ENCODE measurements at places on chromosomes 5 and 9. TPM values are rescaled to one million over a fixed set of nuclear protein-coding genes. Genes with fewer than 3 reads are reported as not detected.

MYOZ3 gene
- 0.79 TPM for total RNA-seq

GRCh38 chr5:114249823-114250222, 112.0 kb upstream of the KCNN2 start:
- H3K4me1 ChIP-seq: no peaks in the 10 kb centered on the region
- no peaks in the 10 kb centered on the region for H3K27me3 ChIP-seq
- no peak for DNase-seq
- H3K27ac ChIP-seq: no peak overlapping the region
- H3K36me3 ChIP-seq: no peaks in the 10 kb centered on the region

DNA sequence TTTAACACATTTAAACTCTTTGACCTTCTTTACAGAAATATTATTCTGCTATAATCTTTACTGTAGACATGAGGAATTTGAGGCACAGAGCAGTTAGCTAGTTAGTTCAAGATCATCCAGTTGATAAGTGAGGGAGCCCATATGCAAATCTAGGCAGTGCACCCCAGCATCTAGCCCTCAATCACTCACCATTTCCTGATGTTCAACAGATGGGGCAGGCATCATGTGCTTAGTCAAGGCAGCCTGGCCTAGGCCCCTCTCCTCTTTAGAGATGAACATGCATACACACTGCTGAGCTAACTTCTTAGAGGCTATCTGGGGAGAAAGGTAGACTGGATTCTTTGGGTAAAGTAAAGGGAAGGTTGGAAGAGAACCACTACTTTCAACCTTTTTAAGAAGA, 206.8 kb upstream of the SLC24A2 start:
- no peak overlapping the region for H3K4me3 ChIP-seq
- no peaks in the 10 kb centered on the region for H3K27me3 ChIP-seq
- H3K36me3 ChIP-seq: no peaks in the 10 kb centered on the region
- DNase-seq: no peak
- H3K27ac ChIP-seq: no peak overlapping the region

- H3K36me3 ChIP-seq: peaks cover 22% of the 10 kb centered on the region
- H3K27me3 ChIP-seq: no peaks in the 10 kb centered on the region
- H3K4me1 ChIP-seq: peaks cover 13% of the 10 kb centered on the region
- no peak overlapping the region for H3K4me3 ChIP-seq
- no peak overlapping the region for H3K27ac ChIP-seq
Observed at GRCh38 chr5:41921874-41922273, 3.2 kb upstream of the FBXO4 start.

DNA sequence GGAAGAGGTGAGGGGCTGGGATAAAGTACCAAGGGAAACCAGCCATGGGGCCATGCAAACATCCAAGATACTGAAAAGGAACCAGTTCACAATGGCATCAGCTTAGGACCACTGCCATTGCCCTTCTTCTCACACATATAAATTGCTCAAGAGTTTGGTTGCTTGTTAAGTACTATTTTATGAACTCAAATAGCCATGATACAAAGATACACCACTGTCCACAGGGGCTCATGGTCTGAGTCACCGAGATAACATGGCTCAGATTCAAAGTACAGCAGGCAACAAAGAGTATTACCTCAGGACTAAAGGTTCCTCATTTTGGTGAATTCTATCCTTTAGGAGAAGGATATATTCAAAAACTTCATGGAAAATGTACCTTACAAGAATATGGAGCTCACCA, 55.6 kb downstream of the FANCC start:
- no peak overlapping the region for H3K4me3 ChIP-seq
- H3K27me3 ChIP-seq: no peaks in the 10 kb centered on the region
- no peaks in the 10 kb centered on the region for H3K36me3 ChIP-seq
- peaks cover 4% of the 10 kb centered on the region for H3K4me1 ChIP-seq
- no peak for DNase-seq
- no peak overlapping the region for H3K27ac ChIP-seq

DNA sequence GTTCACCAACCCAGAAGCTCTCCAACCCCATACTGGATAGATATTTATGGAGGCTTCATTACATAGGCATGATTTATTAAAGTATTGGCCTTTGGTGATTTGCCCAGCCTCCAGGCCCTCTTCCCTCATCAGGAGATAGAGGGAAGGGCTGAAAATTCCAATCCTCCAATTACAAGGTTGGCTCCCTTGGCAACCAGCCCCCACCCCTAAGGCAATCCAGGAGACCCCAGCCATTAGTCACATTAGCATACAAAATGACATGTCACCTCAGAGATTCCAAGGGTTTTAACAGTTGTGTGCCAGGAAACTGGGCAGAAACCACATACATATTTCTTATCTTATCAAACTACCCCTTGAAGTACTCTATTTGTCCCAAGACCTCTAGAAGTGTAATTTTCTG, 210.0 kb downstream of the HINT1 start:
- no peaks in the 10 kb centered on the region for H3K27me3 ChIP-seq
- no peaks in the 10 kb centered on the region for H3K4me1 ChIP-seq
- no peak for DNase-seq
- no peak overlapping the region for H3K4me3 ChIP-seq

GRCh38 chr5:151772029-151772845, 483 bp downstream of the G3BP1 start:
- H3K4me3 ChIP-seq: peak overlapping the region; percentile 99
- peaks cover under 1% of the 10 kb centered on the region for H3K36me3 ChIP-seq
- DNase-seq: peak; percentile 53
- H3K27ac ChIP-seq: peak overlapping the region; percentile 95

DNA sequence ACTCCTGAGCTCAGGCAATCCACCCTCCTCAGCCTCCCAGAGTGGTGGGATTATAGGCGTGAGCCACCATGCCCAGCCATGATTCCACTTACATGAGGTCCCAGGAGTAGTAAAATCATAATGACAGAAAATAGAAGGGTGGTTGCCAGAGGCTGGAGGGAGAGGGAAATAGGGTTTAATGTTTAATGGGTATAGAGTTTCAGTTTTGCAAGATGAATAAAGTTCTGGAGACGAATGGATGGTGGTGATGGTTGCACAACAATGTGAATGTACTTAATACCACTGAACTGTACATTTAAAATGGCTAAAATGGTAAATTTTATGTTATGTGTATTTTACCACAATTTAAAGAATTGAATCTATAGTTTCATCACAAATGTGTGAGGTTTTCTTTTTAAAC, 146.5 kb upstream of the ABCA1 start:
- no peak overlapping the region for H3K27ac ChIP-seq
- H3K4me1 ChIP-seq: no peaks in the 10 kb centered on the region
- no peak overlapping the region for H3K4me3 ChIP-seq
- H3K27me3 ChIP-seq: no peaks in the 10 kb centered on the region

- DNase-seq: peak; percentile 54
- H3K4me1 ChIP-seq: peaks cover 24% of the 10 kb centered on the region
- H3K36me3 ChIP-seq: no peaks in the 10 kb centered on the region
- H3K4me3 ChIP-seq: no peak overlapping the region
Observed at GRCh38 chr5:151238303-151238741, 14.4 kb upstream of the CCDC69 start.

DNA sequence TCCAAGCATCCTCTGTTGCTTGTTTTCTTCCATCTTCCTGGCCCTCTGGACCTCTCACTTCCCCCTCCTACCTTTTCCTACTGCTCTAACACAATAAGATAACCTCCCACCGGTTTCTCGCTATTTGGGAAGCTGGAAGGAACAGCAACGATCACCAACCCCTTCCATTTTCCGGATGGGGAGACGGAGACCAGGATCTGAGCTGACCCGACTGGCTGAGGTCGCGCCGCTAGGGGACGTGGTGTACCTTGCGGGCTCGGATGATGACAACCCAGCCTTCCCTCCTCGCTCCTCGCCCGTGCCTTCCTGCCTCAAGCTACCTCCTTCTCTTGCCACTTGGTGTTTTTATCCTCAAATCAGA, 1.9 kb downstream of the LPAR1 start:
- DNase-seq: peak; percentile 72
- no peaks in the 10 kb centered on the region for H3K4me1 ChIP-seq
- H3K27ac ChIP-seq: no peak overlapping the region
- H3K4me3 ChIP-seq: peak overlapping the region; percentile 66

DNA sequence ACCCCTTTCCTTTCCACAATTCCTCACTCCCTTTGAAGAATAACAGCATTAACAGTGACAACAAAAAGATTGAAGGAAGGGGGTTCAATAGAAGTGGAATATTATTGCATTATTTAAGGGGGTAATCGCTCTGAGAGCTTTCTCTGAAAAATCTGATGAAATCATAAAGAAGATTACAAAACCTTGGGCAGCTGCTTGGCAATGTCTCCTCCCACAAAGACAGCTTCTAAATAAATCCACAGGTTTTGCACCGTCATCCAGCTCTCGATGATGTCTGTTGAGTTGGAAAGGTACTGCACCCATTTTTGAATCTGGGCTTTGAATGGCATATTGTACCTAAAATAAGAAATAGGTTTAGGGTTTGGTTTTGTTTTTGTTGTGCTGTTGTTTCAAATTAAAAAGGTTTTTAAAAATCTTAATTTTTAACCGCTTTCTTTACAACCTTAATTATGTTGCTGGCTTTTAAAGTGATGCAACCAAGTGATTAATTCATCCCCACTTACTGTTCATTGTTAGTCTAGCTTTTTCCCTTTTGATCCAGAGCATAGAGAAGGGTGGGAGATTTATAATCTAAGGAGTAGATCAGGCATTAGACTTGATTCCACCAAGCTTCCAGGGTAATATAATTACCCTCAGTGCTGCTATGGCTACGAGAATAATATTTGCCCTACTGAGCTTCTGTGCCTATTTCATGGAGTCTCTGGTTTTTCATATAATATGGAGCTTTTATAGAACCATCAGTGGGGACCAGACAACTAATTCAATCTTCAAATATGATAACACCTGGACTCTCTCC, 85.0 kb downstream of the DNAH5 start:
- no peaks in the 10 kb centered on the region for H3K4me1 ChIP-seq
- H3K27me3 ChIP-seq: no peaks in the 10 kb centered on the region
- H3K27ac ChIP-seq: no peak overlapping the region

NDUFS6 gene
- total RNA-seq: 30.4 TPM

GRCh38 chr9:82554381-82554780, 508.6 kb downstream of the RASEF start:
- no peak overlapping the region for H3K4me3 ChIP-seq
- H3K27me3 ChIP-seq: no peaks in the 10 kb centered on the region
- no peaks in the 10 kb centered on the region for H3K36me3 ChIP-seq
- no peak for DNase-seq
- no peak overlapping the region for H3K27ac ChIP-seq
- peaks cover 14% of the 10 kb centered on the region for H3K4me1 ChIP-seq

DNA sequence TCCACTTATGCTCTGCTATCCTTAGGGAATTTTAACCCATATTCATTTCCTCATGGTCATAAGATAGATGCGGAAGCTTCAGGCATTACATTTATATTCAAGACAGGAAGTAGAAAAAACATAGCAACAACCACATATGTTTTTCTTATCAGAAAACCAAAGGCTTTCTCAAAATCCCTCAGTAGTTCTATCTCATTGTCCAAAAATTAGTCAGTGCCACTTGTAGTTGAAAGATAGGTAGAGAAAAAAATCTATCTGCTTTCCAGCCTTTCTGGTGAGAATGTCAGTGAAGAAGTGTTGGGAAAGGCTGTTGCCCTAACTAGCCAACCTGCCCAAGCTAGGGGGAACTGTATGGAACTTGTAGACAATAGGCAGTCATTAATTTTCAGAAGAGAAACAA, 23.5 kb upstream of the MOCS2 start:
- H3K27ac ChIP-seq: no peak overlapping the region
- no peak overlapping the region for H3K4me3 ChIP-seq

- no peaks in the 10 kb centered on the region for H3K27me3 ChIP-seq
- no peak overlapping the region for H3K27ac ChIP-seq
- H3K4me3 ChIP-seq: no peak overlapping the region
- no peaks in the 10 kb centered on the region for H3K36me3 ChIP-seq
Observed at GRCh38 chr5:56507351-56507930, 274.3 kb upstream of the ANKRD55 start.

HOMER1 gene
- 8.2 TPM for total RNA-seq

PCDHGA7 gene
- total RNA-seq: 13.6 TPM

INSL6 gene
- not detected for total RNA-seq

DNA sequence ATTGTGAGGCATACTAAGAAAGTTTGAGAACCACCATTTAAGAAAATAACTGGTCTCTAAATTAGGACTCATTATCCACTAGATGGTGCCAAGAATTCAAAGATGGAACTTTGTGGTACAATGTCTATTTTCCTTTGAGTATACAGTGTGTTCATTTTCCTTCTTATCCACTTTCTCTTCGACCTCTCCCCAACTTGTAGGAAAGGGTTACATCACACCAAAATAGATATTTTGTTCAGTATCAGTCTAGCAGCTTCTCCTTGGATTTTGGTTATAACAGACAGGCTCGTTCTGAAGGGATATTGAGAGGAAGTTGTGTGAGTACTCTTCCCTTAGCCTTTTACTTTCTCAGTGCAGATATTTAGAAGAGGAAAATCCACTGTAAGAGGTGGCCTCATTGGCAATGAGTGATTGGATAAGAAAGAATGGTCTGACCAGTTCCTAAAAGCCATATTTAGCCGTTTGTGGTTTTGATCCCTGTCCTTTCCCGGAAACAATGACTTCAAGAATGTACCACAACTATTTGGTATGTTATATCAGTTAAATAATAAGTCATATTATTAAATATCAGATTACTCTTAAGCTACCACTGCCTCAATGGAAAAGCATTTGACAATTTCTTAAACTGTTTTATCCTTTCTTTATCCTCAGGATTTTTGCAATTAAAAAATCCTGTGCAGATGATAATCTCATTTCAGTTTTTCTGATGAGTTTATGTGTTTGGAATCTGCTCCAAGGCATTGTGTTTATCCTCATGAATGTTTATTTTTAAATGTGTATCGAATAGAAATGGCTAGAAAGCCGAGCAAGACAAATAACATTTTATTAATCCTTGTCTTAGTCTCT, 69.0 kb upstream of the GRAMD2B start:
- no peaks in the 10 kb centered on the region for H3K27me3 ChIP-seq
- peak overlapping the region; percentile 74 for H3K27ac ChIP-seq
- no peak overlapping the region for H3K4me3 ChIP-seq
- no peaks in the 10 kb centered on the region for H3K36me3 ChIP-seq
- H3K4me1 ChIP-seq: peaks cover 8% of the 10 kb centered on the region

SLC28A3 gene
- 2.1 TPM for total RNA-seq

SLC4A9 gene
- total RNA-seq: not detected

- no peak for DNase-seq
- peaks cover 3% of the 10 kb centered on the region for H3K4me1 ChIP-seq
- no peaks in the 10 kb centered on the region for H3K36me3 ChIP-seq
Observed at GRCh38 chr5:109196087-109196822, 213.5 kb downstream of the PJA2 start.

DNA sequence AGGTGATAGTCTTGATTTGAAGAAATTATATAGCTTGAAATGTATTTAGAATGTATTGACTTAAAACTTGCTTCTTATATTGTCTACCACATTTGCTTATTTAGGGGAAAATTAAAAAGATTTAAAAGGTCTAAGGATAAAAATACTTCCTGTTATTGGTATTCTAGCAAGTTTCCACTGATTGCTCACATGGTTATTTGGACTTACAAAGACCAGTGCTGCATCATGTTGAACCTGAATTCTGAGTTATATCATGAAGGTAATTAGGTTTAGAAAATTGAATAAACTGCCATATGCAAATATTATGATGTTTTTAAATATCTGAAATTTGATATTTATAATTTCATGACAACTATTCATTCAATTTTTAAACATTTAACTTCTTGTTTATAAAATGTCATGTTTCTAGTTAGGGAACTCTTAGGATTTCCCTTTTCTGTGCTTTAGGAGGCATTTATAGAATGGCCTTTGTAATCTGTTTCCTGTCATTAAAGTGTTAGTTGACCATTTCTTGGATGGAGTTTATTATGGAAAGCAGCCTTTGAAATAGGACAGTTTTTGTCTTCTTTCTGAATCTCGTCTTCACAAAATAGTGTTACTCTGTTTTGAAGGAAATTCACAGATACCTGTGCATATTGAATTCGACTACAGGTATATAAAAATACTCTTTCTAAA, 85.8 kb downstream of the MTREX start:
- no peaks in the 10 kb centered on the region for H3K4me1 ChIP-seq
- DNase-seq: no peak
- H3K27ac ChIP-seq: no peak overlapping the region
- H3K27me3 ChIP-seq: no peaks in the 10 kb centered on the region
- peaks cover 7% of the 10 kb centered on the region for H3K36me3 ChIP-seq
